Stimulated activated CD8-positive, alpha-beta memory T cell treated with anti-CD3 and anti-CD28 coated beads, Interleukin-4, amount 100 ng/mL, for 48 hours (primary cell): ENCODE measurements at places on chromosomes 7 and 10.

- DNase-seq = no peak
Measured at GRCh38 chr7:140229101-140229525, 52.3 kb upstream of the KDM7A start.

- no peak for DNase-seq
Measured at GRCh38 chr7:25067726-25068501, 57.1 kb downstream of the CYCS start.

DNA sequence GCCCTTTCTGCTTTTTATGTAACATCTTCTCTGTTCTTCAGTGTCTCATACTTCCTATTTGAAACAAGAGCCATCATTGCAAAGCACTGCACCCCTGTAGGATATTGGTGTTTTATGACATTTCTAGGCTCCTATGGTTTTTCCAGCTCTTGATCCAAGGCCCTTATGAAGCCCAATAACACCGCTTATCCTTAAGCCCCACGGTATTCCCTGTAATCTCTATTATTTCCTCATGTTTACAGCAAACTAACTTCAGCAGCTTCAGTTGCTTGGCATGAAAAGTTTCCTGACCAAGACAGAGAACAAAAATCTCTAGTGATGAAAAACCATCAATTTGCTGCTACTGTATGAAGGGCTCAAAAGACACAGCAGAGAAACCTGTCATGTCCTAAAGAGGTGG lies 34.1 kb upstream of the TES start:
- DNase-seq = no peak

DNA sequence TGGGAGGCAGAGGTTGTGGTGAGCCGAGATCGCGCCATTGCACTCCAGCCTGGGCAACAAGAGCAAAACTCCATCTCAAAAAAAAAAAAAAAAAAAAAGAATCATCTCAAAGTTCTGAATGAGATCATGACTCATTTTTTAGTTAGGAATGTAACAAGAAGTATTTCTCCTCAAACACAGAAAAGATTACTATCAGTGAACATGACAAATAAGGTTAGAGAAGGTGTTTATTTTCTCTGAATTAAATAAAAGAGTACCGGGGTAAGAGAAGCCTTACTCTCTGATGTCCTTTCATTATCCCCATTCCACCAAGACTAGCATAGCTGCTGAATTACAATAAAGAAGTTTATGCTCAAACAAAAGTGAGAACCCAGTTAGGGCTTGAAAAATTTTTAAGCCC lies 50.1 kb downstream of the IPMK start:
- DNase-seq = no peak

GRCh38 chr7:105655500-105656380 lies 74.4 kb upstream of the EFCAB10 start:
- no peak for DNase-seq

DNA sequence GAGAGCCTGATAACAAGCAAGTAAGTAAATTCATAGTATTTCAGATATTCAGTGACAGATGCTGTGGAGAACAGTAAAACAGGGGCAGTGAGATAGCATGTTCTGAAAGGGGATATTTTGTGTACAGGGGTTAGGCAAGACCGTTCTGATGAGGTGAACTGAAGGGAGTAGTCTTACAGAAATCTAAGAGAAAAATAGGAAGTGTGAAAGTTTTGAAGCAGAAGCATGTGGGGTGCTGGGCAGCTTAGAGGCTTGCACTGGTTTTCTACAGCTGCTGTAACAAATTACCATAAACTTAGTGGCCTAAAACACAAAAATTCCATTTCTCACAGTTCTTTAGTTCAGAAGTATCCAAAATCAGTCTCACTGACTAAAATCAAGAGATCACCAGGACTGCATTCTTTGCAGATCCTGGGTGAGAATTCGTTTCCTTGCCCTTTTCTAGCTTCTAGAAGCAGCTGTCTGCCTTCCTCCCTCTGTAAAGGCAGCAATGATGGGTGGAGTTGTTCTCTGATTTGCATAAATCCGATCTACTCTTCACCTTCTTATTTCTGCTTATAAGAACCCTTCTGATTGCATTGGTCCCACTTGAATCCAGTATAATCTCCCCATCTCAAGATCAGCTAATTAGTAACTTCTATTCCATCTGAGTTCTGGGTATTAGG lies 7.5 kb upstream of the KLF14 start:
- DNase-seq = no peak

GRCh38 chr10:58414270-58415041 lies 29.2 kb downstream of the TFAM start:
- DNase-seq = no peak

- no peak for DNase-seq
Measured at GRCh38 chr7:117621075-117621618, 141.3 kb downstream of the CFTR start.

- no peak for DNase-seq
Measured at GRCh38 chr7:81195033-81195432, 276.2 kb upstream of the SEMA3C start.

- DNase-seq = no peak
Measured at GRCh38 chr7:141001546-141001945, 13.2 kb downstream of the MRPS33 start.

DNA sequence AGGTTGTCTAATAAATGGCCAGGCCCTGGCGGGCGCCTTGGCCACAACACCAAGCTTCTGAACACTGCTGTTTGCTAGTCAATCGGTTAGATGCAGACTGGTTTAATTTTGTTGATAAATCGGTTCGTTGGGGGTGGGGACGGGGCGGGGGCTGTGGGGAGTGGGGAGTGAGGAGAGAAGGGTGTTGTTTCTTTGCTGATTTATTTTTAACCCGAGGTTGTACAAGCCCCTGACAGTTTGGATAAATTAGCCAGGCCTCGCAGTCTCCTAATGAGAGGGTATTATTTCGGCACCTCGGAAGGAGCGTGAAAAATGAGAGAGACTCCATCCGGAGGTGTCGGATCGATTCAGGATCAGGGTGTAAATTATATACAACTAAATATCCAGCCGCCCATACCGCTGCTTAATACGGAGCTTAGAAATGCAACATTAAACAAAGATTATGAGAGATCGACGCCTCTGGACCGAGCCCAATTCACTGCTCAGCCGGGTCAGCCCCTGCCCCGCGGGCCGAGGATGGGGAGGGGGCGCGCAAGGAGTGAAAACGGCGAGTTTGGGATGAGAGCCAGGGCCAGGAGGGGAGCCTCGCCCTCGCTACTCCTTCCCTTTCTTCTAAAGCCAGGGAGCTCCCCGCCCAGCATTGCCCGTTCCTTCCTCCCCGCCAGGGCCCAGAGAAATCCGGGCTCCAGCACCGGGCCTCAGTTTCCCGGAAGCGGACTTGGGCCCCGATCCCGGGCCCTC lies 8.0 kb downstream of the UNCX start:
- DNase-seq = no peak

DNA sequence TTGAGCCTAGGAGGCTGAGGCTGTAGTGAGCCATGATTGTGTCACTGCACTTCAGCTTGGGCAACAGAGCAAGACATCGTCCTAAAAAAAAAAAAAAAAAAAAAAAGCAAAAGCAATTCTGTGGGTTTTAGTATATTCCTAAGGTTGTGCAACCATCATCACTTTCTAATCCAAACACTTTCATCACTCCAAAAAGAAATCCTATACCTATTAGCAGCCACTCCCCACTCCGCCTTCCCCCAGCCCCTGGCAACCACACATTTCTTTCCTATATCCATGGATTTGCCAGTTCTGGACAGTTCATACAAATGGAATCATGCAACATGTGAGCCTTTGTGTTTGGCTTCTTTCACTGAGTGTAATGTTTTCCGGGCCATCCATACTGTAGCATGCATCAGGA lies 20.4 kb downstream of the ZAN start:
- DNase-seq = no peak

DNA sequence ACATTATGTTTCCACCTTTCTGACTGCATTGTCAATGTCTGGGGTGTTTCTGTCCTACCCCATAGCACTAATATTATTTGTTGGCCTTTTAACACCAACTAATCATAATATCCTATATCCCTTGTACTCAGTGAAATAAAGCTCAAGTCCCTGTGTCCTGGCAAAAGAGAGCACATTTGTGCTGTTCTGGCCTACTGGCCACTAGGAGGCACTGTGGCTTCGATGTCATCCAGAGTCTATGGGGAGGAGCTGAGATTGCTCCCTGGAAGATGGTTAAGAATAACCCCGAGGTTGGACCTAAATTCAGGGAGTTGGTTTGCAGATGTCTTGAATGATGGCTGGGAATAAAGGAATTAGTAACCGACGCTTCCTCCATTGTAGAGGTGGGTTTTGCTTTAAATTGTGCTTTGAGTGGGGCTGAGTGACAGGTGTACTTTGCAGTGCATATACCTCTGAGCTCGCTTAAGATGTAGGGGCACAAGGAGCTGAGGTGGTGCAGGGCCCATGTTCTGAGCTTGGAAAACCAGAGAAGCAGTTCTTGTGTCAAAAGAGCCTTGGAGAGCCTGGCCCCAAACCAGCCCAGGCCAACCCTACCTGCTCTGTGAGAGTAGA lies 191.2 kb upstream of the PRSS1 start:
- peak; percentile 63 for DNase-seq

- DNase-seq = no peak
Measured at GRCh38 chr7:77765906-77766800, 32.1 kb downstream of the TMEM60 start.

GRCh38 chr7:6653071-6654003 lies 16.2 kb downstream of the ZNF316 start:
- no peak for DNase-seq

DNA sequence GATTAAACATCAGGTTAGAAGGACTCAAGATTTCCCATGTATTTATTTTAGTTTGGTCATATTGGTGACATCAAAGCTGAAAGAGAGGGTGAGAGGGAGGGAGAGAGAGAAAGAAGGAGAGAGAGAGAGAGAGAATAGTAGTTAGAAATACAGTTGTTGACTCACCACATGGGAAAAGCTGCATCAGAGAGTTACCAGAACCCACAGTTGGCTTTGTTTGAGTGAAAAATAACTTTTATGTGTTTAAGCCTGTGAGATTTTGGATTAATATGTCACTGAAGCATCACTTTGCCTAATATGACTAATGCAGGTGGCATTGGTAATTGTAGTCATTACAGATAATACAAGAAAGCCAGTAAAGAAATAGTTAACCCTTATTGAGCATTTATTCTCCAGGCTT lies 303.9 kb downstream of the REEP3 start:
- no peak for DNase-seq

DNA sequence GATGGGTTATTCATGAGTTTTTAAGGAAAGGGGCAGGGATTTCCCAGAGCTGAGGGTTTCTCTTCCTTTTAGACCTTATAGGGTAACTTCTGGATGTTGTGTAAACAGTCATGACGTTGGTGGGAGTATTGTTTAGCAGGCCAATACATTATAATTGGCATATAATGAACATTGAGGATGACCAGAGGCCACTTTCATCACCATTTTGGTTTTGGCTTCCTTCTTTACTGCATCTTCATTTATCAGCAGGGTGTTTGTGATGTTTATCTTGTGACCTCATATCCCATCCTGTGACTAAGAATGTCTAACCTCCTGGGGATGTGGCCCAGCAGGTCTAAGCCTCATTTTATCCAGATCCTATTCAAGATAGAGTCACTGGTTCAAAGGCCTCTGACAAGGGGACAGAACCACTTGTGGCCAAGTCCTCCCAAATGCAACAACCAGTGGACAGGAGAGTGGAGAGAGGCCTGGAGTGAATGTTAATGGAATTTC lies 77.3 kb upstream of the RPA3 start:
- DNase-seq = no peak

DNA sequence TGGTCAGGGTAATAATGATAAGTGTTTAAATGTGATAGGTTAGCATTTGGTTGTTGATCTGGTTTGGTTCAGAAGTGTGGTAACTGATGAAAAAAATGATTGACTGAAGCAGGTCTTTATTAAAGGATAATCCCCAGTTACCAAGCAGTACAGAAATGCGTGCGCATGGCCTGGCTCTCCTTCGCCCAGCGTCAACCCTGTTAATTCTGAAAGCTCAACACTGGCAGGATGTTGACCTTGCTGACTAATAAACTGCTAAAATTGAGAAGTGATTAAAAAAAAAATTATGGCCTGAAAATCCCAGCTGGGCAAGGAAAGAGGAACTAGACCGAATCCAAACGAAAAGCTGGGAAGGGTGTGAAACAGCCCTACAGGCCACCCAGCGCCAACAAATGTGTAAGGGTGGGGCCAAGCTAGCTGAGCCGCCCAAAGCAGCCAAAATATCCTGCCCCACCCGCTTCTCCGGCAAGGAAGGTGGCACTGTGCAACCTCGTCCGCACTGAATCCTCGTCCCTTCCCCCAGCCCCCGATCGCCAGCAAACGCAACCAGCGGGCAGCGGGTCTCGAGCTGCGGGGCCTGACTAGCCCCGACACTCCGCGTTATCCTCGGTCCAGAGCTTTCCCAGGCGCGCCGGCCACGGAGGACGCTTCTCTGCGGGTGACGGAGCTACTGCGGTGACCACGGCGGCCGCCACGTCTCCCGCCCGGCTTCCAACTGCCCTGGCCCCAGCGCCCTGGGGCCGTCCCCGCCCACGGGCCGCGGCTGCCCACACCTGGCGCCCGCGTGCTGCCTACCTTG lies 561 bp downstream of the SHTN1 start:
- peak; percentile 24 for DNase-seq

DNA sequence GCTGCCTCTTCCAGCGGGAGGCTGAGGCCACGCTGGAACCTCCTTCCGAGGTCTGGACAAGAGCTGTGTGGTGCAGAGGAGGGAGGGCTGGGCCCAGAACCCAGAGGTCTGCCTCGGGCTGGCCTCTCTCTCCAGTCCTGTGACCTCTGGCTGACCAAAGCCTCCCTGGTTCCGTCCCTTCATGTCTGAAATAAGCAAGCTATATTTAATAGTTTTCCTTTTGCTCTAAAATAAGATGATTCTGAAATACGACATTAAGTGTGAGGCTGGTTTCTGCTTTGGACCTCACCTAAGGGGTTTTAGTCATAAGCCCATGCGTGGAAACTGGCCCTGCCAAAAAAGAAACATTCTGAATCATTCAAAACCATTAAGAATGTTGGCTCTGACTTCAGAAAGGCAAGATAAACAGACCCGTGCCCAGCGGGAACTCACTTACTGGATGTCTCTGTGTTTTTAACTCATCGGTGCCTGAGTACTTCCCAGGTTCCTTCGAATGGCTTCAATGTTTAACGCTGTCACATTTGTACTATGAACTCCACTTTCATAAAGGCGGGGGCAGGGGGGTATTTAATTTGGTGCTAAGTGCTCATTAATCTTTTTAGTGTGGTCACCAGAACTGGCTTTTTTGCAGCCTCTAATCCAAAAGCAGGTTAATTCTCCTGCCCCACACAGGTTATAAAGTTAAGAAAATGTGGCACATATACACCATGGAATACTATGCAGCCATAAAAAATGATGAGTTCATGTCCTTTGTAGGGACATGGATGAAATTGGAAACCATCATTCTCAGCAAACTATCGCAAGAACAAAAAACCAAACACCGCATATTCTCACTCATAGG lies 157.5 kb upstream of the KLF14 start:
- DNase-seq = no peak
